Karpas-422 (cell line): ENCODE measurements at places on chromosomes 7 and 10. TPM values are rescaled to one million over a fixed set of nuclear protein-coding genes. Genes with fewer than 3 reads are reported as not detected.

- no peaks in the 10 kb centered on the region for H3K27me3 ChIP-seq
- H3K4me1 ChIP-seq = no peaks in the 10 kb centered on the region
- no peaks in the 10 kb centered on the region for H3K36me3 ChIP-seq
These were observed 13.2 kb downstream of the LDB1 start for GRCh38 chr10:102106998-102107397.

- DNase-seq = no peak
- H3K36me3 ChIP-seq = no peaks in the 10 kb centered on the region
- H3K27ac ChIP-seq = no peak overlapping the region
- H3K4me1 ChIP-seq = no peaks in the 10 kb centered on the region
- no peak overlapping the region for H3K4me3 ChIP-seq
- H3K27me3 ChIP-seq = no peaks in the 10 kb centered on the region
These were observed 521.4 kb upstream of the GHITM start for GRCh38 chr10:83617692-83618545.

- H3K27me3 ChIP-seq = no peaks in the 10 kb centered on the region
- no peak overlapping the region for H3K27ac ChIP-seq
- H3K4me1 ChIP-seq = no peaks in the 10 kb centered on the region
- DNase-seq = no peak
- H3K36me3 ChIP-seq = no peaks in the 10 kb centered on the region
These were observed 64.9 kb downstream of the CTTNBP2 start for GRCh38 chr7:117808341-117808757.

DNA sequence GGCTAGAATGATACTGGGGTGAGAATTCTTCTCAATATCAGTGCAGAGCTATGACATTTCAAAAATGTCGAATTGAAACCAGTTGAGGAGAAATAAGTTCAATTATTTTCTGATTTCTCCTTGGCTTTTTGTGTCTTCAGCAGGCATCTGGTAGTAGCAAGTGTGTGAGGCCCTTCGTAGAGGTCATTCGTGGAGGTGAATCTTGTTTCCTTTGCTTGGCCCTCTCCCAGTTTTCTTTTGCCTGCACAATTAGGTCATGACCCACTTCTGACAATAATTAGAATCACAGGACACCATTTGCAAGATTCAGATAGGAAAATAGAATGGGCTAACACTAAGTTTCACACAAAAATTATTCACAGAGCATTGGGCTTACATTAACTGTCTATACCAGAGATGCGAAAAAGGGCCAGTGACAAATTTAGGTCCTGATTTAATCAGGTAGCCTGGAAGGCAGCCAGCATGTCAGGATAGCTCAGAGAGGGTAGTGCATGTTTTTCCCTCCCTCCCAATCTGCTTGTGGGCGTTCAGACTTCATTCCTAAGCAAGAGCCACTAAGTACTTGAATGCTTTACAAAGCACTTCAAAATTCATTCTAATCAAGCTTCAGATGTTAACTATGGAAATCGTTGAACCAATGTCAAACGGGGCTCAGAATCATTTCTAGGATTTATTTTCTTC, 24.0 kb upstream of the A1CF start:
- H3K27ac ChIP-seq = no peak overlapping the region
- H3K36me3 ChIP-seq = no peaks in the 10 kb centered on the region

Gene ITPRIP
- 4.5 and 4.6 TPM in 2 replicates for total RNA-seq

Gene TRIM50
- not detected in 2 replicates for total RNA-seq

Gene MYH16
- total RNA-seq = not detected in 2 replicates
